ENCODE measurements at places on chromosomes 13 and 19.

- no peak for DNase-seq
These were observed 153.5 kb downstream of the DLEU7 start for GRCh38 chr13:50690006-50690405.

- DNase-seq = no peak
These were observed 36.1 kb downstream of the RNASEH2B start for GRCh38 chr13:50945669-50946068.

DNA sequence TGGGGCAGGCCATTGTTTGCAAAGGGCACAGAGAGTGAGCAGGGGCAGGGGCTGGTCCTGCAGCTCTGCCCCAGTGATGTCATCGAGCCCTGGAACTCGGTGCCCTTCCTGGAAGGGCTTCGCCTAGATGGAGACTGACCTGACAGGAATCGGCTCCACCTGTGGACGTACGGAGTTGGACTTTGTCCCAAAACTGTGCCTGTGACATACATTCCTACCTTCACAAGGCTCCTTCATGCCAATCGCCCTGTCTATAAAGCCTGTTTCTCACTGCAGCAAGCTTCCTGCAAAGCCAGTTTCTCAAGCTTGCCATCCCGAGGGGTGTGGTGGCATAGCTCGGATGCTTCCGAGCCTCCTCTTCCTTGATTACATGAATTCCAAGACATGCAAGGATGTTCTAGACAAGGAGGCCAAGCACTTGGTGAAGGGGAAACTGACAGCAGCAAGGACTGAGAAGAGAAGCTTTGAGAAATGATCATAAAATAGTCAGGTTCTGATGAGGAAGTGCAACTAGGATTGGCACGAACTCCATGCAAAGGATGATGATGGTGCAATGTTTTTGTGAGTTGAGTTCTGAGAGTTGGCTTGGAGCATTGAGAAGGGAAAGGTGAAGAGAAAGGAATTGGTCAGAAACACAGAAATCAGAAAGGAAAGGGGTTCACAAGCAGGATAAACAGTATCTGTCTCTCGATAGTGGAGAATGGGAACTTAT, 73.6 kb upstream of the STK24 start:
- no peak for DNase-seq

- no peak for DNase-seq
These were observed 14.3 kb downstream of the CCDC97 start for GRCh38 chr19:41324231-41324702.

- DNase-seq = no peak
These were observed 10.3 kb downstream of the GJB6 start for GRCh38 chr13:20221772-20222171.

DNA sequence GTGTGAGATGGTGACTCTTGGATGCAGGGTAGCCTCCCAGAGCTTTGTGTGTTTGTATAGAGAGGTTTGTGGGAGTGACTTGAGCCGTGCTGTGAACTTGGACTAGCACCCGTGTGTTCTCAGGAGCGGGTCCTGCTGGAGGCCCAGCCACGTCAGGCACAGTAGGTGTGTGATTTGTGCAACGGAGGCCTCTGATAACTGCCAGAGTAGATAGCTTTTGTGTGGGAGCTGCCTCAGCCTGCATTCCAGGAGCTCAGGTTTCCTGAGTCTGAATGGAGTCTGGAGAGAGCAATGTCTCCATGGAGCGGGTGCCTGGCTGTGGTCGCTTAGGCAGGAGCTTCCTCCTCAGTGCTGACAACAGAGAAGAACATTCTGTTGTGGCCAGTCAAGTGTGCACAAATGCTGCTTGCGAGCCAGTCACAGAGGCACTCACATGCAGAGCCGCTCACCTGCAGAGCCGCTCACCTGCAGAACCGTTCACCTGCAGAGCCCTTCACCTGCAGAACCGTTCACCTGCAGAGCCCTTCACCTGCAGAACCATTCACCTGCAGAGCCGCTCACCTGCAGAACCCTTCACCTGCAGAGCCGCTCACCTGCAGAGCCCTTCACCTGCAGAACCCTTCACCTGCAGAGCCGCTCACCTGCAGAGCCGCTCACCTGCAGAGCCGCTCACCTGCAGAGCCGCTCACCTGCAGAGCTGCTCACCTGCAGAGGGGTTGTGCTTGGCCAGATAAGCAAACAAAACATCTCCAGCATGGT, 32.6 kb downstream of the TFDP1 start:
- DNase-seq = no peak

GRCh38 chr19:17110599-17110966, 35.0 kb downstream of the MYO9B start:
- no peak for DNase-seq

- no peak for DNase-seq
These were observed 14.6 kb upstream of the FFAR2 start for GRCh38 chr19:35433448-35433847.

GRCh38 chr19:9945319-9945966, 9.1 kb upstream of the OLFM2 start:
- no peak for DNase-seq

DNA sequence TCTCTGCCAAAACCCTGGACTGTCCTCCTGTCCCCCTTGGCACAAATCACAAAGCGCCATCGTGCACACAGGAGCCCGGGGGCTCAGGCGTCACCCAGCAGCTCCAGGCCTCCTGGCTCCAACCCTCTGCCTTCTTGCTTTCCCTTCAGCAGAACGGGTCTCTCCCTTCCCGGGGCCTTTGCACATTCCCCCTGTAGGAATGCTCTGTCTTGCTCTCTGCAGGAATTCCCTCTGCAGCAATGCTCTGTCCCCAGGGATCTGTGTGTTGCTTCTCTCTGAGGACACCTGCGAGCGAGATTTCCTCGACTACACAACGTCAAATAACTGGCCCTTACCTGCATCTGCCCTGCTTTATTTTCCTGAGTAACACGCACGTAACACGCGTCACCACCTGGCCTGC, 13.3 kb upstream of the RASA3 start:
- no peak for DNase-seq

GRCh38 chr13:73751290-73751689, 382.9 kb downstream of the KLF12 start:
- DNase-seq = no peak

DNA sequence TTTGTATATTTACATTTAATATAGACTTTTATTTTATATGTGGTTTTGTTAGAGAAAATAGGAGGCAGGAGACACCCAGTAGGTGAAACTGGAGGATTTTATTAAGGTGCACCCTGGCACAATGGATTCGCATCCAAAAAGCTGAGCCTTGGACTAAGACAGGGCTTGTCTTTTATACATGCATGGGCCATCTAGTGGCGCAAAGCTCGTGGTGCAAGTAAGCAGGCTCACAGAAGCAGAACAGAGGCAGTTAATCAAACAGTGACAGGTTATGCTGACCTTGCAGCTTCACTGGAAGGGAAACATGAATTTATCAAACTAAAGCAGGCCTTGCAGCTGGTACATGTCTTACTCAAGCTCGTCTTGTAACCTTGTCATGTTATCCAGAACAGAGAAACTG, 58.8 kb upstream of the ZNF681 start:
- peak; percentile 36 for DNase-seq

GRCh38 chr13:105346141-105346775, 1189.2 kb downstream of the EFNB2 start:
- no peak for DNase-seq

GRCh38 chr13:77033717-77034302, 6.9 kb upstream of the FBXL3 start:
- no peak for DNase-seq

DNA sequence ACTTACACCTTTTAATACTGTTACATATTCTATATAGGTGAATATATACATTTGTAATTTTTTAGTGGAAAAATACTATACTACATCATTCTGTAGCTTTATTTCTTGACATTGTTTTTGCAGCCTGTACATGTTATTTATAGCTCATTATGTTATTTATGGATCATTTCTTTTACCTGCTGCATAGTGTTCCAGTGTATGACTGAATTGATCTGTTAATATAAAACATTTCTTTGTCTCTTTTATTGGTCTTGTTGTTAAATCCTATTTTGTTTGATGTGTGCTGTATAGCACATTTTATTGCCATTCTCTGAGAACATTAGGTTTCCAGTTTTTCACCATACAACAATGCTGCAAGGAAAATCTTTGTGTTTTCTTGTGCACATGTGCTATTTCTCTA, 2.4 kb downstream of the SETDB2 start:
- no peak for DNase-seq

DNA sequence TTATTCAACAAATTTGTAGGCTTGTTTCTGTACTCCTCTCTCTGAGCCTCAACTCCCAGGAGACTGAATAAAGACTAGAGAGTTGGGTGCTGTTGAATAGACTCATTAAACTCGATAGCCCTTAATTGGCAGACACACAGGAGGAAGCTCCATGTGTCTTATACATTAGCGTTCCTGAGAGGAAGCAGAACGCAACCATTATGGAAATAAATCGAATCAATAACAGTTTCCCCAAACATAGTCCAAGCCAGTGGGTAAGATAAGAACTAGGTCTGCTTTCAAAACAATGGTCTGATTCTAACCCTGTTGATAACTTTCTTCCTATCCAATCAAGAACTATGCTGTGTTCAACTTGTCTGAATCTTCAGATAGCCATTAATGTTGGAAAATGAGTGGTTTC, 118.1 kb upstream of the FNDC3A start:
- no peak for DNase-seq

DNA sequence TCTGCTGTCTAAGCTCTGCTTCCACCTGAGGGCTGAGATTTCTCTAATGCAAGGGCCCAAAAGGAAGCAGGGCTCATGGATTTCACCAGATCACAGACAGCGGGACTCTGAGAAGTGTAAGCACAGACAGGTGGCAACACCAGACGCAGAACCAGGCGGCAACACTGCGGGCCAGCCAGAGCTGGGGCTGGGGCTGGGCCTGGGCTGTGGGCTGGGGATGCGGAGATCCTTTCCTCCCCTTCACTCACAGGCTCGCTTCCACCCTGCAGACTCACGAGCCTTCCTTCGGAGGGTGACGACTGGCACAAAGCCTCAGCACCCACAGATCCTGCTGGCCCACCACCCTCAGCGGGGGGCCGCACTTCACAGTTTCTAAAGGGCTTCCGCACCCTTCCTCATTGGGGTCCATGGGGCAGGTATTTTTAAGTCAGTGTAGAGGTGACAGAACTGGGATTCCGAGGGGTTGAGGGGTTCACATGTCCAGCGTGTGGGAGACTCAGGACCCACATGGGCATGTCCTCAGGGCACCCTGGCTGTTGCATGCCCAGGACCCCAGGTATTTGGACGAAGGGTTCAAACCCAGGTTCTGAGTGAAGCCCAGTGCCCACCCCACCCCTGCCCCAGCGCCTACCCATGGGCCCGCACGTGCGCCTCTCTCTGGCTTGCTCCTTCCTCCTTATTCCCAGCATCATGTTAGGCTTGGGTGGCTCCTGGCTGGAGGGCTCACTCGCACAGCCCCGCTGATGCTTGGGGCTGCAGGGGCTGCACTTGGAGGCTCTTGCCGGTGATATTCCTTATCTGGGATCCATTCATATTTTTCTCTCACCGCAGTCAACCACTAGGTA, 137.3 kb upstream of the GPR12 start:
- no peak for DNase-seq

- DNase-seq = no peak
These were observed 1411.0 kb upstream of the SLC10A2 start for GRCh38 chr13:104477261-104477660.

DNA sequence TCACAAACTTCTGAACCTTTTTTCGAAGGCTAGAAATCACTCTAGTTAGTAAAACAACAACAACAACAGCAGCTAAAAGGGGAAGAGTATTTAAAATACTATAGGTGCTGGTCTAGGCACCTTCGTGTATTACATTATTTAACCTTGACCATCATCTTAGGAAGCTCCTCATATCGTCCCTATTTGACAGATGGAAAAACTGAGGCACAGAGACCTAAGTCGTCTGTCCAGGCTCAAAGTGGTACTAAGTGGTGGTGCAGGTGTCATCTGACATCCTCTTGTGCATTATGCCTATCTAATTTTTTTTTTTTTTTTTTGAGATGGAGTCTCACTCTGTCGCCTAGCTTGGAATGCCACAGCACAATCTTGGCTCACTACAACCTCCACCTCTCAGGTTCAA, 29.1 kb downstream of the CATSPERD start:
- DNase-seq = no peak

GRCh38 chr19:4456476-4456842, 1.1 kb downstream of the UBXN6 start:
- no peak for DNase-seq

DNA sequence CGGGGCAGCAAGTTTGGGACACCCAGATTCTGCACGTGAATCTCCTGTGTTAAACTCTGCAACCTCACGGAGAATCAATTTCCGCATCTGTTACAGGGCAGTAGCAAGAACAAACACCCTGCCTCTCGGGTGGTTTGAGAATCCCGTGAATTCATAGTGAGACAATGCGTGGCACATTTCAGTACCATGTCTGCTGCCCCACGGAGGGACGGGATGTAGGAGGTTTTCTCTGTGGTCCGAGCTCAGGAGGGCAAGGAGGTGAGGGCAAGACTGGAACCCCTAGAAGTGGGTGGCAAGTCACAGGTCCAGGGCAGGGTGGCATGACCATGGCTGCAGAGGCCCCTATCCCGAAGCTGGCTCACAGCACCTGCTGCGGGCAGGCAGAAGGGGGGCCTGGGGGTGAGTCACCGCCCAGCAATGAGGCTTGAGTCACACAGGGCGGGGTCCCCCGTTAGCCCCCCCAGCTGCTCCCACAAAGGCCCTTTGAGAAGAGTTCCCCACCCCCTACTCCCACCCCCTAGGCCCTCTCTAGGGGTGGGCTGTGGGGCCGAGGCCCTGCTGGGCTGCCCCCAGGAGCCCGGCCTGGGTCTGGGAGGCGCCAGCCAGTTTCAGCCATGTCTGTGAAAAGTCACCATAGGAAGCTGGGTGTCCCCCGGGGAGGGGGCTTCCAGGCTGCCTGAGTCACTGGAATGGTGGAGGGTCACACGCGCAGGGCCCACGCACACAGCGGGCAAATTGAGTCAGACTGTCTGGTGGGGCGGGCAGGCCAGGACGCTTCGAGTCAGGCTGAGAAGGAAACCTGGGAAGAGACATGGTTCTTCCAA, 25.8 kb upstream of the NANOS3 start:
- DNase-seq = peak; percentile 68

GRCh38 chr13:88656751-88657150, 985.6 kb downstream of the SLITRK5 start:
- DNase-seq = no peak

DNA sequence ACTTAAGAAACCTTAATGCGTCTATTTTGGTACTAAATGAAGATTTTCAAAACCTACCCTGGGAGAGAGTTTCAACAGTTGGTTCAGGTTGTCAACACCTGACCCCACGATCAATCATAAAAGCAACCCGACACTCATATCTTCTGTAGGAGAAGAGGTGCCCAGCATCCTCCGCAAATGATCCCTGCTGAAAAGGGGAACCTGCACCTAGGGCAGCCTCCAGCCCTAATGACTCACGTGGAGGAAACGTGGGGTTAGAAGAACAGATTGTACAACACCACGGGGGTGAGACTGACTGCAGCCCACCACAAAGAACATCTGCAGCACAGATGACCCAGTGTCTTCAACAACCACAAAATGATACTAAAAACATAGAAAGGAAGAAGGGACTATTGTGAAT, 116.3 kb downstream of the RAB20 start:
- no peak for DNase-seq

- no peak for DNase-seq
These were observed 57.1 kb upstream of the HTR2A start for GRCh38 chr13:46953941-46954340.

All from stimulated activated CD4-positive, alpha-beta T cell treated with anti-CD3 and anti-CD28 coated beads, Interleukin-4, amount 100 ng/mL, for 1 hour (primary cell).